ENCODE measurements at places on chromosomes 4 and X.

- no peak for DNase-seq
Measured at GRCh38 chr4:2336659-2337058, 74.8 kb upstream of the MXD4 start.

- DNase-seq = no peak
Measured at GRCh38 chr4:176054942-176055341, 10.7 kb upstream of the WDR17 start.

GRCh38 chr4:657338-657833, 16.7 kb downstream of the ATP5ME start:
- no peak for DNase-seq

DNA sequence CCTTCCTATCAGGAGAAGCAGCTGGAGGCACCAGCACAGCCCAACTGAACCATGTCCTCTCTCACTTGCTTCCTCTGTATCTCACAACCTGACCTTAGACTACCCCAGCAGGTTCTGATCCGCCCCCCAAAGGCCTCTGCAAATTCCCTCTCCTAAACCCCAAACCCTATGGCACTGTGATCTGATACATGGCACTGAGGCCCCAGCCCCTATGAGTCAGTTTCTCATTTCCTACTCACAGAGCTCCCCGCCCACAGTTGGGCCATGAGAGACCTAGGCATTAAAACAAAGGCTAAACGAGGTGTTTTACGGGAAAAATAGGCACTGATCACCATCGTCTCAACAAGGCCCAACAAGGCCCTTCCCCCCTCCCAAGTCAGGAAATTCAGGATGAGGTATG, 19.1 kb downstream of the SASH3 start:
- no peak for DNase-seq

GRCh38 chrX:41906515-41907187, 16.7 kb downstream of the CASK start:
- no peak for DNase-seq

DNA sequence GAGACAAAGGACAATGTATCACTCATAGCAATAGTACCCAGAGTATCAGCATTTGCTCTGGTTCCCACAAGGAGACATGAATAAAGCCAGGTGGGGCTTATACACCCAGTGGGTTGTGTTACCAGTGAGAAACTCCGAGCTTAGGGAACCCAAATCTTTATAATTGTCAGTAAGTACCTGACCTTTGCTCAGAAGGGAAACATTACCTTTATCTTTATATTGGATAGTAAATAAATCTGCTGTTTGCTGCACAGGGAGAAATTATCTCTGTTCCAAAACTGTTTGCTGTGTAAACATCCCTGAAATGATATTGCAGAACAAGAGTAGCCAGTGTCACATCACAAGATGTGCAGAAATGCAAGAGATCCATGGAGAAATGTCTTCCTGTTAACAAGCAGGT, 12.1 kb upstream of the SLAIN2 start:
- no peak for DNase-seq

GRCh38 chr4:10045481-10045880, 24.2 kb upstream of the SLC2A9 start:
- DNase-seq = no peak

DNA sequence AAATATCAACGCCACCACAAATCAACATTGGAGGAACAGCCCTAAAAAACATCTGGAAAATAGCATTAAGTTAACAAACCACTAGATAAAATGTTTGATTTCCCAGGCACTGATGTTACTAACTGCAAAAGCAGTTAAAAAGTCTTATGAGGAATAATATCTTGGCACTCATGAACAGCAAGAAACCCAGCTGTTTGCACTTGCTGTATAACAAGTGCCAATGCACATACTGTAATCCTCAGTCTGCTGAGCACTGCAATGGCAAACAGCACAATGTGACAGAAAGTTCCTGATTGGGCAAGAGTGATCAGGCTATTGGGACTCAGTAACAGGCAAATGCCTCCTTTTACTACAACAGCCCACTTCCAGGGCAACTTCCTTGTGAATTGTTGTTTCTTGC, 20.8 kb upstream of the SEC24B start:
- DNase-seq = no peak

- DNase-seq = no peak
Measured at GRCh38 chrX:134969726-134970125, 21.1 kb upstream of the SMIM10 start.

GRCh38 chr4:16969696-16970135, 71.3 kb upstream of the LDB2 start:
- no peak for DNase-seq

DNA sequence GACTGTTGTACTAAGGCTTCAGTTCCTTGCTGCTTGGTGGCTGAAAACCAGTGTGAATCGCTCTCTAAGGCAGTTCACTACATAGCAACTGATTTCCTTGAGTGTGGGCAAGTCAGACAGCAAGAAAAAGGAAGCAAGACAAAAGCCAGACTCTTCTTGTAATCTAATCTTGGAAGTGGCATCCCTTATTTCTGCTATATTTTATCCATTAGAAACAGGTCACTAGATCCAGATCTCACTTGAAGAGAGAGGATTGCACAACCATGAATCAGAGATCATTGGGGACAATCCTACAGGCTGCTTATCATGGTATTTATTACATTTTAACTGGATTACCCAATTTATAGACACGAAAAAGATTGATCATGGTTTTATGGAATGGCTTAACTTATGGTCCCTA, 684.5 kb downstream of the GRID2 start:
- DNase-seq = no peak

DNA sequence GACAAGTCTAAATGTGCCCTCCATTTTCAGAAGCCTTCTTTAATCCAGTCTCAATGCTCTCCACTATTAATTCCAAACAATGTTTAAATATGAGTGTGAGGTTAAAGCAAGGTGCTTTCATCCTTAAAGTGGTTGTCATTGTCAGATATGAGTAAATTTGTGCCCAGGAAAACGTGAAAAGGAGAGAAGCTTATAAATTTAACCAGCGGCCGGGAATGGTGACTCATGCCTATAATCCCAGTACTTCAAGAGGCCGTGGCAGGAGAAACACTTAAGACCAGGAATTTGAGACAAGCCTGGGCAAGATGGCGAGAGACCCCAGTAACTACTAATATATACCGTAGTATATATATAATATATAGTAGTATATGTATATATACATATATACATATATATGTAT, 270.0 kb downstream of the ARHGAP24 start:
- DNase-seq = no peak

DNA sequence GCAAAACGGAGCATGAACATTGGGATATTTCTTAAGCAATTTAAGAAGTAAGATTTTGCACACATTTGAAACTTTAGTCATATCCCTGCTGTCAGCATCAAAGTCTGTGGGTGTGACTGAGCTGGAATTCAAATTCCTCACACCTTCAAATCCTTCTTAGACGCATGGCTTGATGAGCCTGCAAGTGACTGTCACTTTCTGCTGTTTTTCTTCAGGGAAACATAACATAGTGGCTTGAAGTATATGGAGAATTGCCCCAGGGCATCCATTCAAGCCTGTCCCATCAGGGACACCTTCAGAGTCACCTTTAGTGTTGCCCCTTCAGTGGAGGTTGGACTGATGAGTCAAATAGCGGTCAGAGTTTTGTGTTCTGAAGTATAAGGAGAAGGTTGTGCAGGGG, 17.4 kb downstream of the FHDC1 start:
- no peak for DNase-seq

DNA sequence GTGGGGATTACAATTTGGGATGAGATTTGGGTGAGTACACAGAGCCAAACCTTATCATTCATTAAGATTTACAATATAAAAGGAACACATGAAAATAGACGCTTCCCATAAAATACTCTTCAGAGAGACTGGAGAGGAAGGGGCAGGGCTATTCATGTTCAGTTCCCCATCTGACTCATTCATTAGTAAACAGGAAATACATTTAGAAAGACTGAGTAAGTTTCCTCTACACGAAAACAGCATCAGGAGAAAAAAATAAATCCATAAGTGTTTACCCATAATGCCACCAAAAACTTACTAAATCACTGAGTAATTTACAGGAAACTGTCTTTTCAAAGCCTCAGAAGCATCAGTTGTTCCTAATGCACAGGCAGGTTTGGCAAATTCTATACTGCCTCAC, 255.4 kb upstream of the CXorf51A start:
- no peak for DNase-seq

- no peak for DNase-seq
Measured at GRCh38 chrX:69138118-69138390, 27.2 kb downstream of the PJA1 start.

GRCh38 chr4:15868111-15868510, 70.4 kb downstream of the FGFBP1 start:
- no peak for DNase-seq

DNA sequence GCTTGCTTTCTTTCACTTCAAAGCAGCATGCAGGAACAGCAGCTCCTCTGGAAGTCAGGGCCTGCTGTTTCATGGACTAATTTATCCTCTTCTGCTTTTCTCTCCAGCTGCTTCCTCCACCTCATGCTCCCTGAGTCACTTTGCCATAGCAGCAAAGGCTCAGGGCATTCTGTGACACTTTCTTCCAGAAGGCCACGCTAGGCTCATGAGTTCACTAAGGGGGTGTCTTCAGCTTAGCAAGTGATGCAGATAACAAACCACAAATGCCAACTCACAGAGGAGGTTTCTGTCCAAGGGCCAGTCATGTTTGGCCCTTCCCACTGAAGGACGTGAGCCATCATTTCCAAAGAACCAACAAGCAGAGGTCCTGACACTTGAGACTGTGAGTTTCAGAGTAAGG, 200.2 kb downstream of the ADGRA3 start:
- DNase-seq = no peak

- DNase-seq = no peak
Measured at GRCh38 chr4:133484287-133484686, 335.2 kb downstream of the PCDH10 start.

DNA sequence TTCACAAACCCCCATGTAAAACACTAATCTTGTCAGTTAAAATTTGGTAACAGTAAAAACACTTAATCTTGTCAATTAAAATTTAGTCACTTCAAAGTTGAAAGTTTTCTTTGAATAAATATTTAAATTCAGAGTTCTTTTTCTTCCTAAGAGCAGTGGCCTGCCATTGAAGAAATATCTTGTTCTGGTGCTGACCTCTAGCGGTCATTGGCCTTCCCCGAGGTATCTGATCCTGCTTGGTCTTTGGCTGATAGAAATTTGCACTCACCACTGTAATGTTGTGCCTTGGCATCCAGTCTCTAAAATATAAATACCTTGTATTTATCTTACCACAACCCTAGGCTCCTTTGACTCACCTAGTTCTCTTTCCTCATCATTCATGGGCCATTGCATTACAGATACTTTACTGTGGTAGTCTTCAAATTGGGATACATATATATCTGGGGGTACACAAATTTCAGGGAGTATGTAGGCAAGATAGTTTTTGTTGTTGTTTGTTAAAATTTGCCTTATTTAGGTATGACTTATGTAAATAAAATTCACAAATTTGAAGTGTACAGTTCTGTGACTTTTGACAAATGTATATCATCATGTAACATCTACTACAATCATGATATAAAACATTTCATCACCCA, 6.7 kb upstream of the ART3 start:
- peak; percentile 78 for DNase-seq

DNA sequence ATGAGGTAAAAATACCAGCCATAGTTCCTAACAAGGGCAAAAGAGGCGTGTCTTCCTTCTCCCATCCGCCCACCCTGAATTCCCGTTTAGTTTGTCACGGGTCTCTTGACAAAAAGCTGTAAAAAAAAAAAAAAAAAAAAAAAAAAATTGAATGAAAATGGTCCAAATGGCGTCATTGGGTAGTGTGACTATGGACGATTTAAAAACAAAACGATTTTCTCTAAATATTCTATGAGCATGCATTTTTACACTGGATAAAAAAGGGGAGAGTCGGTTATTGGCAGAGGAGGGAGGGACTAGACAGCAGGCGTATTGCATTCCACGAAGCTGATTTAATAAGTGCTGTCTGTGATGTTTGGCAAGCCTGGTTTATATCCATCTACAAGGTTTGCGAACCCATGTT, at the start of gene FAM133A:
Gene FAM133A, plus strand, starts transcription at position 338 of the 403 bp plus-strand sequence. CDS start 35,214 bp downstream, outside the sequence.
- no peak for DNase-seq

DNA sequence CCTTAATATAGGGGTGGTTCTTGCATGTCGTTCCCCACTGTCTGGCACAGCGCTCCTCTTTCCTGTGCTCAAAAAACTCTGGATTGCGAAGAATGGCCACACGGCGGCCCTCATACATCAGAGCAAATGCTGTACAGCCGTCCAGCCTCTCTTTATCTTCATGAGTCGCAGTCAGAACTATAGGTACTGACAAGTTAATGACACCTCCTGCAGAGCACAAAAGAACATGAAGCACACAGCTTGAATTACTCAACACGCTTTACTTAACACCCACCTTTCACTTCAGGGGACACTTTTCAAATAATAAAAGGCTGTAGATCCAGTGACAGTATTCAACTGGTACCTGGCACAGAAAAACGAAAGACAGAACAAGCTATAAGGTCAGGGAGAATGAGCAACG, 65.3 kb downstream of the PAPSS1 start:
- no peak for DNase-seq

DNA sequence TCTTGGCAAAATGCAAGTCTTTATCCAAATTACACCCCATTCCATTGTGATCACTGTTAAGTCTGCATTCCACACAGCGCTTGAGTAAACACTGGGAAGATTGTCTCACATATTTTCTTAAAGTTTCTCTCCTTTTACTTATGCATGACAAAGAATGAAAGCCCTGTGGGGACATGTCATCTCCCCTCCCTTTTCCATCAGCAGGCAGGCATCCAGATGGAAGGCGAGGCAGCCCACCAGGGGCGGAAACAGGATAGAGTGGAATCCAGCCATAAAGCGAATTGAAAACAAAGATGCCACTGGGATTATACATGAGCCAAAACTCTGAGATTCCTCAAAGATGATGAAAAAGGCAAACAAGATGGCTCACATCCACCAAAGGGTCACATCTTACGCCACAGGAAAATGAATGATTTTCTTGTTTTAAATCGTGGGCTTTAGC, 78.2 kb downstream of the AFAP1 start:
- no peak for DNase-seq

DNA sequence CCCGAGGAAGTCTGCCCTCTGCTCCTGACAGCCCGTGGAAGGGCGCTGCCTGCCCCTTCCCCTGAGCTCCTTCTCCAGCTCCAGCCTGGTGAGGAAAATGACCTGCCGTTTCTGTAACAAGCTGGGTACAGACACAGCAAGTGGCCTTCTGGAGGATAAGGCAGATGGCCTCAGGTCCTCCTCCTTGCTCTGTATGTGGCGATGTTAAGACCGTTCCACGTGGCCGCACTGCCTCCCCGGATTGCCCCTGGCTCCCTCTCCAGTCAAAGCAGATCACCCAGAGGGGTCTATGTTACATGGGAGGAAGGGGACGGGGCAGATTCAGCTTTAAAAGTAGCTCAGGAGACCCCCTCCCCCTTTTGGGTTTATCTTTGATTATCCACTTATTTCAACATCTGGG, 80.3 kb upstream of the GATB start:
- no peak for DNase-seq

DNA sequence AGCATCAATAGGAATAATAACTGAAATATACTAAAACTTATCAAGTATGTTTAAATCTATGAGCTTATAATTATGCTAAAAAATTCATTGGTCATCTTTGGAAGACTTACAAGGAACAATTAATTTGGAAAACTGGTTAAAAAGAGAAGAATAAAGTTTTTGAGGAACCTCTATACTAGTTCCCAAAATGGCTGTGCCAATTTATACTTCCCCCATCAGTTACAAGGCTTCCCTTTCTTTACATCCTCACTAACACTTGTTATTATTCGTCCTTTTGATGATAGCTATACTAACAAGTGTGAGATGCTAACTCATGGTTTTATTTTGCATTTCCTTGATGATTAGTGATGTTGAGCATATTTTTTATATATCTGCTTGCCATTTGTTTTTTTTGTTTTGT, 17.1 kb downstream of the OGT start:
- DNase-seq = no peak

- peak; percentile 22 for DNase-seq
Measured at GRCh38 chr4:122003335-122003734, 51.5 kb upstream of the TRPC3 start.
